ENCODE measurements at places on chromosomes 4 and X.

DNA sequence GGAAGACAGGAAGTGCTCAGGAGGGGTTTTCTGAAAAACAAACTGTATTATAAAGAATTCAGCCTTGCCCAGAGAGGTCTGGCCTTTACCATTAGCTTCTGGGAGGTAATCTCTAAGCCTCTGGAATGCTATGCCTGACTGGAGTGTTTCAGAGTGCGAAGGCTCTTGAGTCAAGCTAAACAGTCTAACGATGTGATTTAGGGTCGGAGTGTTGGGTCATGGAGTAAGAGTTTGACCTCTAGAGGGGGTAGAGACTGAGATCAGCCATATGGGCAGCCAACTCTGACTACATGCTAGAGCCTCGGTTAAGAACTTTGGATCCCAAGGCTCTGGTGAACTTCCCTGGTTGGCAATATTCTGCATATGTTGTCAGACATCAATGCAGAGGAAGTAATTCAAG lies 15.0 kb downstream of the BOD1L1 start:
- DNase-seq = no peak

DNA sequence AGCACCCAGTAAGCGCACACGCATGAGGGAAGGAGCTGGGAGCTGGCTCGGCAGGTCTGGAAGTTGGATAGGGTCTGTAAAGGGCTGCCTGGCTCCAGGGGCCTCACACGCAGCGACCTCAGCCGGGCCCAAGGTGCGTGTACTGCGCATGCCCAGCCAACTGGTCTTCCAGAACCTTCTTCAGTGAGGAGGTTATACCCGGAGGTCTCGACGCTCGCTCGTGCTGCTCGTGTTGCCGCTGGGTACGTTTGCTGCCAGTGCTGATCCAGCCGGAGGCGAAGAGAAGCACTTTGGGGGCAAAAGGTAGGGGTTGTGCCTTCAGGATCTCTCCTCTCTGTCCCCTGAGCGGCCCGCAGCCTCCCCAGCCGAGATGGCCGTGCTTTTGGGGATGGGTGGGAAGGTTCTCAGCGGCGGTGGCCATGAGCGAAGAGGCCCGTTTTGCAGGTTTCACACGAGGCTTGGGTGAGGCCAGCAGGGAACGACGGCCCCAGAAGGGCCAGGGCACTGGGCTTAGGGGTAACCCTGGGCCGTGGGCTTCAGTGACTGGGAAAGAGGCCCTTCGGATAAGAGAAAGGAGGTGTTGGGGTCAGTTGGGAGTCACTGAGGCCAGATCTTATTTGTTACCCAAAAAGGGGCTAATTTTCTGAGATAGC lies 3.8 kb upstream of the CXCL9 start:
- no peak for DNase-seq

DNA sequence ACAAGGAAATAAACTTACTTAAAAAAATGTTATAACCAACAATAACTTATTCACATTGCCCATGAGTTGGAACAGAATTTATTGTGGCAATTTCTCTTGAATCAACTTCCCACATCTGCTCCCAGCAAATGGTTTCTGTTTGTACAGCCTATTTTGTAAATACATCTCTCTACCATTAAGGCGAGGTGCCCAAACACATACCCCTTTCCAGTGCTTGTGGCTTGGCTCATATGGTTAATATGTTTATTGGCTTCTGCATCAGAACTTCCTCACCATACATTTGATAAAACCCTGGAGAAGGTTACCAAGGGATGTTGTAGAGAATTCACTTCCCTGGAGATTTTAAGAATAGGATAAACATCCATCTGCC lies 207.1 kb downstream of the SOWAHB start:
- DNase-seq = no peak

- DNase-seq = no peak
Observed at GRCh38 chrX:122641136-122641535, 542.9 kb upstream of the GRIA3 start.

DNA sequence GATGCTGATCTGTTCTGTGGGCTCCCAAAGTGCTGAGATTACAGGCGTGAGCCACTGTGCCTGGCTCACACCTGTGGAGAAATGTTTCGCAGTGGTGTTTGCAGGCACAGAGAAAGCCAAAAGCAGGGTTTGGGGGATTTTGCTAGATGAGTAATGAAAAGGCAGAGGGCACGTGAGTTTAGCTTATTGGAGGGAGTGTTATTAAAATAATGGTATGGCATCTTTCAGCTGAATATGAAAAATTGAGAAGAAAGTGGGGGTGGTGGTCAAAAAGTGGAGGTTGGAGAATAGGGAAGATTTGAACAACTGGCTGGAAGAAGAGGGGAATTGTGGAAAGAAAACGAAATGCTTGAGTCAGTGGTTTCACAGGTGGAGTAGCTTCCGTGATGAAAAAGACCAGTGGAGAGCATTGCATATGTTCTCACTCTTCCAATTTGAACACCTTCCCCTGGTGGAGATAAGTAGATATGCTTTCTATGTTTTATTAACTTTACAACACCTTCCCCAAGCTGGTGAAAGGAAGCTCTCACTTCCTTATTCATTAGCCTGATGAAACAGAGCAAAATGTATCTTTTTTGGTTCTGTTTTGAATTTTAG lies 1.1 kb upstream of the CHST7 start:
- DNase-seq = no peak

- no peak for DNase-seq
Observed at GRCh38 chrX:40460926-40461325, 119.8 kb upstream of the ATP6AP2 start.

DNA sequence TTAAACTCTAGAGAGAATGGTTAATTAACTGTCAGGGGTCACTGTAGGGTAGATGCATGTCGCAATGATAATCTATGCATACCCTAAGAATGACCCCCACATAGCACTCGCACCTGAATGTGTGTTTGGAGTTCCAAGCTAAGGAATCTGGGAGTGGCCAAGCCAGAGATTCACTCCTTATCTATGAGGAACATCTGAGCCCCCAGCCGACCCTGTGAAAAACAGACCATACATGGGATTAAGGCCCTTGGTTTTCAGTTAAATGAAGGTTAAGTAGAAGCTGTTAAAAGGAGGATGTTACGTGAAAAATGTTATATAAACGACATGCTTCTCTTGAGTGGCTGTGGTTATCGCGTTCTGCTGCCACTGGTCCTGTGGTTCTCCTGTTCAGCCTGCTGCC lies 147.2 kb downstream of the RELL1 start:
- no peak for DNase-seq

GRCh38 chr4:76539979-76540378 lies 105.0 kb downstream of the SHROOM3 start:
- no peak for DNase-seq

All from NCI-H1105 treated with DMSO at 0.1 percent for 48 hours (cell line).